Neural progenitor cell (in vitro differentiated cells): ENCODE measurements at places on chromosomes 7 and 10.

DNA sequence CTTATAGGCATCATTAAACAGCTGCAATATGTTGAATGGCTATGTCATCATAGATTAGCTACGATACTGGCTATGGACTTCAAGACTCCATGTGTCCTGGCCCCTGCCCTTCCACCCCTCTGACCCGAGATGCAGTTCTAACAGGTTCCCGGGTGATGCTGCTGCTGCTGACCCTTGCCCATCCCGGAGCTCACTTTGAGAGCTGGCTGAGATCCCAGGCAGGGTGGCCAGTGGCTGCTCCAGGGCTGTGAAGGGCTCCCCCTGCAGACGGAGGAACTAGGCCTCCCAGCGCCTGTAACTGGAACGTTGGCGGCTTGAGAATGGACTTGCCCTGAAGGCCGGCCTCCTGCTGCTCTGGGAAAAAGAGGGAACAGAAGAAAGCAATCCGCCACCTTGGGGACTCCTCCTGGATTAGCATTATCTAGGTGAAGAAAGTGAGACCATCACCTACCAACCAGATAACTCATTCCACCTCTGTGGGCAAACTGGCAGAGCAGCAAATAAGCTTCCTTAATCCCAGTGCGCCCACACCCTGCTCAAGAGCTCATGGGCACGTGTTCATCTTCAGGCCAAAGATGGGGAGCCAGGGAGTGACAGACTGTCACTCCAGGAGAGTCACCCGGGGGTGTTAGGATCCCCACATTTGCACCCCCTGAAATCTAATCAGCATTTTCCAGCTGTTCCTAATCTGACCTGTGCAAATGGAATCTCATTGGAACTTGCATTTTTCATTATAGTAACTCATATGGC lies 56.8 kb downstream of the PARP12 start:
- DNase-seq: peak; percentile 68

DNA sequence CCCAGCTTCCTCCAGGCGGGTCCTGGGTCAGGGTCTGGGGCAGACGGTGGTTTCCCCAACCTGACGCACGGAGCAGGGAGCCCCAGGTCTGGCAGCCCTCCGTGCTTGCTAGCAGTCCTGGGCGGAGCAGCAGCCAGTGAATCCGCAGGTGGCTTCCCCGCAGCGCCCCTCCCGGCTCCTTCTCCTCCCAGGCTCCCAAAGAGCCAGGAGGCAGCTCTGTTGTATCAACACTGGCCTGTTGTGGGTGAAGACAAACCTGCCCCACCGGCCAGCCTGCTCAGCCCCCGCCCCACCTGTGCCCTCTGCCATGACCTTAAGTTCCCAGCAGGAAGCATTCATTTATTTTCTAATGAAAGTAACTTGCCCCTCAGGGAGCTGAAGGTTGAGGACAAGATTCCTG lies 24.0 kb upstream of the TMEM213 start:
- peak; percentile 15 for DNase-seq

DNA sequence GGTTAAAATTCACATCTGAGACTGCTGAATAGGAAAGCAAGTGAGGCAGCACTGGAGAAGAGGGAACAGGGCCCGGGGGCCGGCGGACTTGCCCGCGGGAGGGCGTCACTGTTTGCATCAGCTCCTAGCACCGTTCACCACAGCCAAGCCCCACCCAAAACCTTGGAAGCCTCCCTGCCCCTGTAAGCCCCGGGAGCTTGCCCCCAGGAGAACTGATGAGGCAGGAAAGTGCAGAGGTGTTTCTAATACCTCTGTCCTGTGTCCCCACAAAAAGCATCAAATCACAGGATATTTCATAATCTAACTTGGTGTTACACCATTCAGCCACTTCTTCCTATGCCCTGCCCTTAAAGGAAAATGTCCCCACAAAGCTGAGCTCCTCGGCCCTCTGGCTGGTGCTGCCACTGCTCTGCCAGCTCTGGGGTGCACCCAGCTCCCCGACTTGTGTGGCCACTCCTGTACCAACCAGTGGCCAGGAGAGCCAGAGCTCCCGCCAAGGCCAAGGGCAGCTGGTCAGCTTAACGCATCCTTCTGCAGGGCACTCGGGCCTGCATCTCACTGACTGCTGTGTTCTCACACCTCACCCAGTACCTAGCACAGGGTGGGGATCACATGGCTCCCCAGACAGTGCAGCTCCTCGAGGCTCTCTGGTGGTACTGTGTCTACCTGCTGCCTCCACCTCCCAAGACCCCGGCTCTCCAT lies 47.3 kb upstream of the CNPY1 start:
- DNase-seq: no peak

DNA sequence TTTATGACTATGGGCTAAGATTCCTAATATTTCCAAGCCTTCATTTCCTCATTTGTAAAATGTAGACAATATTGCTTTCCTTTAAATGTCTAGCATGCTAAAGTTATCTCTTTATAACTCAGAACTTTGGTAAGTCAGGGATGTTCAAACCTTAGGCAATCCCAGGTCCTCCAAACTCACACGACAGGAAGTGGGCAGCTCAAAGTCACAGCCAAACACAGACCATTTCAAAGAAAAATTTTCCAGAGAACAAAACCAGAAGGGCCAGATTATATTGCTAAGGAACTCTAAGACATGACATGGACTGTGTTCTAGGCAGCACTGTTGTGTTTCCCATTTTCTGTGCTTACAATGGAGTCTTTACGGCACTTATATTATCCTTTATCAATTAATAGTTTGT lies 87.8 kb upstream of the DYNC1I1 start:
- DNase-seq: no peak

DNA sequence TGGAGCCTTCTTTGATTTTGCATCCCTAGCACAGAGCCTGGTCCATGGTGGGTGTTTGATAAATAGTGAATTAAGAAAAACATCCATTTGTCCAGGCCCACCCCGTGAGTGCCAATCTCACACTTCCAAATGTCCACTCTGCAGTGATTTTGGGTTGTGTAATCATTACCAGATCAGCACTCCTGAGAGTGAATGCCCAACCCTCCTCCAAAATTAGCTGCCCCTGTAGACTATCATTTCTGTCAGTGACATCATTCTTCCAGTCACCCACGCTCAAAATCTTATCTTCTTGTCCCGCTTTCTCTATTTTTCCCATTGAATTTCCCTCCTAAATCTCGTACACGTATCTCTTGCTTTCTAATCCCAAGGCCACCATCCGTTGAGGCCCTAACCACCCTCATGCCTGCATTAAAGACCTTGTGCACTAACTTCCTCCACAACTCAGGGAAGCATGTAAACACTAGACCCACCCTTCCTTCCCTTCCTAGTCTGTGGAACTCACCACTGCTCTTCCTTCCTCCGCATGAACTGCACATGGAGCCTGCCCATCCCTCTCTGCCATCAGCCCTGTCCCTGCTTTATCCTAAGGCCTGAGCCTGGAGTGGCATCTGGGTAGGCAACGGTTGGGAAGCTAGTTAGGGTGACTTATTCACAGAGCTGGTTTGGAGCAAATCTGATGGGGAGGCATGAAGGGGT lies 32.8 kb downstream of the PIK3AP1 start:
- DNase-seq: no peak

DNA sequence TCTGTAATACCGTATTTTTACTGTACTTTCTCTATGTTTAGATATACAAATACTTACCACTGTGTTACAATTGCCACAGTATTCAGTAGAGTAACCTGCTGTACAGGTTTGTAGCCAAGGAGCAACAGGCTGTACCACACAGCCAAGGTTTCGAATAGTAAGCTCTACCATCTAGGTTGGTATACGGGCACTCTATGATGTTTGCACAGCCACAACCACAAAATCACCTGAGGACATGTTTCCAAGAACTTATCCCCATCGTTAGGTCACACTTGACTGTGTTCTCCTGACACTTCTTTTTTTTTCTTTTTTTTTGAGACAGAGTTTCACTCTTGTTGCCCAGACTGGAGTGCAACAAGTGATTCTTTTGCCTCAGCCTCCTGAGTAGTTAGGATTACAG lies 134.6 kb upstream of the TRIM24 start:
- no peak for DNase-seq

DNA sequence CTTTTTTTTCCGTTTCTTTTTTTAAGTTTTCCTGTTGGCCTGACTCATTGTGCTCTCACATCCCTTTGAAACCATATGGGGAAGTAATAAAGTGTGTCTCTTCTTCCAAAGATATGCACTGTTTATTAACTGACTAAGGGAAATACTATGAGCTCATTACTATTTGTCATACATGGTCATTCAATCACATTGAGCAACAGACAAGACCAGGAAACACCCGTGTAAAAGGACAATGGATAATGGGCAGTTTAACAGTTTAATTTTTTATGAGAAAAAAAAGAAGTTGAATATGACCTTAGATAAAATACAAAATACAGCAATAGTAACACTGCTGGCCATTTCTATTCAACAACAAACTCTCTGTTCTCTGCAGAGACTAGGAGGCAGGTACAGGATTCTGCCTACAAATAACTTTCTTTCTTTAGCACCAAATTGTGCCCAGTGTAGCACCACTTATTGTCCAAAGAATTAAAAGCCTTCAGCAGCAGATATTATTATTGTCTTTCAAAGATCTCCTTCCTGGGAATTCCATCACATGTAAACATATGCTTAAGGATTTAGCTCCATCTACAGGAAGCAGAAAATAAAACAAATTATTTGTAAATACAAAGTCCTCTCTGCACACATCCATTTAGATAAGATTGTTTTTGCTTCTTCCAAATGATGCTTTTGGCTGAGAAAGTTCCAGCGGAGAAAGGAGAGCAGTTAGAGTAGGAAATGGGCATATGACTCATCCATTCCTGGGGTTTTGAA lies 55.0 kb upstream of the AKR1E2 start:
- DNase-seq: no peak

DNA sequence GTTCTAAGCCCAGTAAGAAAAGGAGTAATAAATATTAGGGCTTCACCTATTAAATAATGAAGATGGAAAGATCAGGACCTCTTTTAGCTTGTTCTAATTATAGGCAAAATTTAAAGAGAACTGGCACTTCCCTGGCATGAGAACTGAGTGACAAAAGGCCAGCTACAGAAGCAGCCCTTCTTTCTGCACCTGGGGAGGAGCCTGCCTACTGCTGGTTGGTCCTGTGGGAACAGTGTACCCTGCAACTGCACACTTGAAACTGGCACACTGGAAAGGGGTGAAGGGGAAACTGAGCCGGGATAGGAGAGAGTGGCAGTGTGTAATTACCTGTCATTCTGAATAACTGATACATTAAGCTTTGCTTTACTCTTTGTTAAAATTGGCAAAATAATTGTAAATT lies 80.4 kb downstream of the SHH start:
- no peak for DNase-seq

DNA sequence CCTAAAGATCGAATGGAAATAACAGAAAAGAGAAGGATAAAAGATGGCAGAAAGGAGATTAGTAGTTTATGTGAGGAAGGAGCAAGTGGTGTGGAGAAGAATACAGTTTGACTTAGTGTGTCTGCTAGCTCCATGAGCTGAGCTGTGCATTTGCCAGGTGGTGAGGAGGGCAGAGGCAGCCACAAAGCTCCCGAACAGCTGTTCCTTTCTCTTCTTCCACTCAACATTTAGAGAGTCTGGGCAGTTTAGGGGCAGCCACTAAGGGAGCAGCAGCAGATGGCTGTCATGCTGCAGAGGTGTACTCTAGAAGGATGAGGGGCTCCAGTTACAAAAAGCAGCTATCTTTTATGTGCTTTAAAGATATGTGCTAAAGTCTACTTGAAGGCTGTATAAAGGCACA lies 674.4 kb downstream of the GRM8 start:
- peak; percentile 26 for DNase-seq

- DNase-seq: no peak
These were observed 115.2 kb upstream of the PITRM1 start for GRCh38 chr10:3287572-3288445.

DNA sequence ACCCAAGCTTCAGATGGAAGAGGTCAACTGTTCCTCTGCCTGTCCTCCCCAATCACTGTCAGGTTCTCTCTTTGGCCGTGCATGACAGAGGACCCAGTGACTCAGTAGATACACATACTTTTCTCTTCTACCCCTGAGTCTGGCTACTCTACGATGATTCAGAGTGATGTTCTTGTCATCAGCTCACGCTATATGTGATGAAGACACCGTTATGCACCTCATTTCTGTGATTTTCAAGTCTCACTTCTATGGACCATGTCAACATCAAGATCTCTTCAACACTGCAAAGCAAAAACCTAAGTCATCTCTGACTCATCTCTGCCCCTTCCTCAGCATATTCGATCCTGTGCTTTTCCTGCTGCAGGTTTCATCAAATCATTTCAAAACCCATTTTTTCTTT lies 76.6 kb upstream of the DGKI start:
- no peak for DNase-seq

DNA sequence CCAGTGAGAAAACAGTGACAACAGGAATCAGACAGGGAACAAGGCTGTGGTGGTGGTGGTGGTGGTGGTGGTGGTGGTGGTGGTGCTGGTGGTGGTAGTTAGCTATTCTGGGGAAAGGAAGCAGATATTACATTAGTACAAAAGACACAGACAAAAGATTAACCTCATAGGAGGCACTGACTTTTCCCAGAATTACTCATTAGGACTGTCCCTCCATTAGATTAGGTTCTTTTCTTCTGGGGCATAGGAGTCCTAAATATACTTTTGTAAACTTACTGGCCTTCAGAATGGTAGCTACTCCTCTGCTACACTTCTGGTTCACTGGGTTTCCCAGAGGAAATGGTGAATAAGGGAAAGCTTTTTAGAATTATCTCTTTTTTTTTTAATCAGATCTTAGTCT lies 156.6 kb upstream of the SEMA3D start:
- DNase-seq: no peak

DNA sequence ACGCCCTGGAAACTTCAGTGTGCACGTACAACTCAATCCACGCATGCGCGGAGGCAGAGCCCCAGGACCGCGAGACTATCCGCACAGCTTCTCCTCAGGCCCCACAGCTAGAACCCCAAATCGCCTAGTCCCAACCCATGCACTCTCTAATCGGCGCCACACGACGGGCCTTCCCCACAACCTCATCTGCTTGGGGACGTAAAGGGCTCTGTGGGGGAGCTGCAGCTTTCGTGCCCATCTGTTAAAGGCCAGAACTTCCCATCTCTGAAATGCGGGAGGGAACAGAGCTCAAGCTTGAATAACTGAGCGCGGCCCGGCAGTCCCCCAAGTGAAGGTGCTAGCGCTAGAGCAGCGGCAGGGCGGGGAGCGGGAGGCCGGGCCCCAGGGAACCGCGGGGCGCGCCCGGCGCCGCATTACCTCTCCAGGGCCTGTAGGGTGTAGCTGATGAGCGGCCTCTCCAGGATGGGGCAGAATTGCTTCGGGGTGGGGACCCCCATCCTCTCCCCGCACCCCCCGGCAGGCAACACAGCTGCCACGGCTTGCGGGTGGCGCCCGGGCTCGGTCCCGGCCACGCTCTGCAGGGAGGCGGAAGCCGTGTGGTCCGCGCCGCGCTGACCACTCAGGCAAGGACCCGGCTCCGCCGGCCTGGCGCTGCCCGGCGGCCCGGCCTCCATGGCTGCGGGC lies 547 bp downstream of the CRPPA start:
- peak; percentile 89 for DNase-seq

DNA sequence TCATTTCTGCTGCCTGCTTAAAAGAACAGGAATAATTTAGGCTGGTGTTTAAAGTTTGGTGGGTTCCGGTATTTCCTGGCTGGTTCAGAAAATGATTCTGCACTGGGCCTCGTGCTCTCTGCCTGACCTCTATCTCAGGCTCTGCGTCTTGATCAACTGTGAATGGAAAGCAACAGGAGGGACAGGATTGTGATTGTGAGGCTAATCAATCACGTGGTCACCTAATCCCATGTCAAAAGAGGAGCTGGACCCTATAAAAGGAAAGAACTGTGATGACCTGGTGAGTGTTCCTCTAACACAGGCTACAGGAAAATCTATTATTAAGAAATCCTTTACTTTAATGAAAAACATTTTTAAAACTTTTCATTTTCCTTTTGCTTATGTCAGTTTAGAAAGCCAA lies at the start of gene DHX32:
TSS of gene DHX32 (minus strand) at position 101 of the 400 bp plus-strand sequence. CDS start 468 bp downstream, outside the sequence.
- peak; percentile 92 for DNase-seq

- DNase-seq: no peak
These were observed 1018.2 kb upstream of the KCND2 start for GRCh38 chr7:119254742-119255141.
